ENCODE measurements at places on chromosomes 3 and 15. TPM values are rescaled to one million over a fixed set of nuclear protein-coding genes. Genes with fewer than 3 reads are reported as not detected.

Gene RPP25
- 1.5 TPM for total RNA-seq

Gene SLC6A1
- total RNA-seq = not detected

Gene BFSP2
- total RNA-seq = not detected

Gene CD96
- not detected for total RNA-seq

Gene TMIE
- total RNA-seq = 0.12 TPM

Gene PLAAT1
- total RNA-seq = 29.3 TPM

Gene STAC
- 1.2 TPM for total RNA-seq

DNA sequence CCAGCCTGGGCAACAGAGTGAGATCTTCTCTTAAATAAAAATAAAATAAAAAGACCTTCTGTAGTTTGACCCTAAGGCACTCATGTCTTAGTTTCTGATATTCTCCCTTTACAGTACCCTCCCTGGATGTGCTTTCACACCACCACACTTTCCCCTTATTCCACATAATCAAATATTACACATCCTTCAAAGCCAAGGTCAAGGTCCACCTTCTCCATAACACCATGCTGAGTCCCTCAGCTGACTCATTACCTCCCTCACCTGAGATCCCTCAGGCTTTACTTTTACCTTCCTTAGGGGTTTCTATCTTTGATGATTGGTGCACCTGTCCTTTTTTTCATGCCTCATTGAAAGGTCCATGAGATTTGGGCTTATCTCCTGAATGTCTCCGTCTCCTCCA is 25.5 kb upstream of the MNS1 start:
- no peak for DNase-seq

DNA sequence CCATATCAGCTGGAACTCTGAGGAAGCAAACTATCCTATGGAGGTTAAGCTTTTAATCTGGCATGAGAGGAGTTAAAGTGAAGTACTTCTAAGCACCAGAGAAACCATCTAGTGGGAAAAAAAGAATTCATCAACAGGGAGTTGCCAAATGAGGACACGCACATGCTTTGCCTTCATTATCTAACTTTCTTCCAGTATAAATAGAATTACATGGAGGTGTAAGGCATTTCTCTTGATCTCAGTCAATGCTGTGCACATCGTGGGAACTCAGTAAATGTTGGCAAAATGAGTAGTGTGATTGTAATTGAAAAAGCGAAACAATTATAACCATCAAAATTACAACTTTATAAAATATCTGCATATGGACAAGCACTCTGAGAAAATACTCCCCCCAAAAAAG is 8.0 kb upstream of the GSK3B start:
- DNase-seq = no peak

GRCh38 chr3:150783920-150784746 is 21.2 kb upstream of the SIAH2 start:
- DNase-seq = no peak

DNA sequence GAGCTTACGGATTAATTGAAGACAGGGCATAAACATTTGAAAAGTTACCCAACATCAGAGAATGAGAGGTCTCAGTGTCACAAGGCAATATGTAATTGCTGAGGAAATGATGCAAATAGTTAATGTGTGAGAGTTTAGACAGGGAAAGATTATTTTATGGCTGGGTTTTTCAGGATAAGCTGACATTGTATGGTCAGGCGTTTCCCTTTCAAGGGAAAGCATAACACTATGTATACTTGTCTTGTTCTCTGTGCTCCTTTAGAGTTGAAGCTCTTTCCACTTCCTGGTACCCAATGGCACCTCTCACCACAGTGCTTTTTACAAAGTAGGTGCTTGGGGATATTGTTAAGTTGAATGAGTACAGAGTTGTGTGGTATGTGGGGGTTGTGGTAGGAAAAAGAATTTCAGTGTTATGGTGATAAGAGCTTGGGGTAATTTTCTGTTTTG is 19.9 kb downstream of the IQGAP1 start:
- DNase-seq = no peak

GRCh38 chr3:48492461-48493202 is 11.3 kb downstream of the SHISA5 start:
- DNase-seq = no peak

- DNase-seq = no peak
These were observed 874 bp downstream of the ZNF662 start for GRCh38 chr3:42906848-42907183.

DNA sequence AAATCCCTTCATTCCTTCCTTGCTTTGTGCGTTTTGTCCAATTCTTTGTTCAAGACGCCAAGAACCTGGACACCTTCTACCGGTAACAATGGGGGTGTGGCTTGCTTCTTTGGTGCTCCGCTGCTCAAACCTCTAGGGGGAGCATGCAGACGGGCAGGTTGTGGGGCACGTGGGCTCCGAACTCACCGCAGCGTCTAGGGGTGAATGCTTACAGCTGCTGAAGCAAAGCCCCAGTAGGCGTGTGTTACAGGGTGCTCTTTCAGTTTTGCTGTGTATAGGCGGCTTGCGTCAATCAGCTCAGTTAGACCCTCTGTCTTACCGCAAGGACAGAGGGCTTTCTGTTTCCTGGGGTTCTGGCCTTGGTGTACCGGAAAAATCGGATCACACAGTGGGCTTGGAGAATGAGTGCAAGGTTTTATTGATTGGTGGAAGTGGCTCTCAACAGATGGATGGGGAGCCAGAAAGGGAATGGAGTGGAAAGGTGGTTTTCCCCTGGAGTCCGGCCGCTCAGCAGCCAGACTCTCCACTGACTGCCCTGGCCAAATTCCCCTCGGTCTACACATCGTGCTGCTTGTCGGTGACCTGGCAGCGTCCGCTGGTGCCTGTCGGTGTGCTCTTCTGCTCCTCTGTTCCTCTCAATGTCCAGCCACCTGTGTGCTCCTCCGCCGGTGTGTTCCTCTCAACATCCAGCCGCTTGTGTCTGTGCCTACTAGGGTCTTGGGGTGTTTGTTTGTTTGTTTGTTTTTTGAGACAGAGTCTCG is 1.2 kb upstream of the LRRC34 start:
- no peak for DNase-seq

- peak; percentile 36 for DNase-seq
These were observed 219.9 kb downstream of the TCF12 start for GRCh38 chr15:57138349-57138788.

GRCh38 chr15:25246641-25247406 is 192.0 kb downstream of the UBE3A start:
- DNase-seq = no peak

DNA sequence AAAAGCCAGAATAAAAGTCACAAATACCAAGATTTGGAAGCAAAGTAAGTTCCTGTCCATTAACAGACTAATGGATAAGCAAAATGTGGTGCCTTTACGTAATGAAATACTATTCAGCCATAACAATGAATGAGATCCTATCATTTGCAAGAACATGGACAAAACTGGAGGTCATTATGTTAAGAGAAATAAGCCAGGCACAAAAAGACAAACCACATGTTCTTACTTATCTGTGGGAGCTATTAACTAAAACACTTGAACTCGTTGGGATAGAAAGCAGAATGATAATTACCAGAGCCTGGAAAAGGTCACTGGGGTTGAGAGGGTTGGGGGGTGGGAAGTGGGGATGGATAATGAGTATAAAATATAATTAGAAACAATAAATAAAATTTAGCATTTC is 1015.9 kb downstream of the OTOL1 start:
- DNase-seq = no peak

DNA sequence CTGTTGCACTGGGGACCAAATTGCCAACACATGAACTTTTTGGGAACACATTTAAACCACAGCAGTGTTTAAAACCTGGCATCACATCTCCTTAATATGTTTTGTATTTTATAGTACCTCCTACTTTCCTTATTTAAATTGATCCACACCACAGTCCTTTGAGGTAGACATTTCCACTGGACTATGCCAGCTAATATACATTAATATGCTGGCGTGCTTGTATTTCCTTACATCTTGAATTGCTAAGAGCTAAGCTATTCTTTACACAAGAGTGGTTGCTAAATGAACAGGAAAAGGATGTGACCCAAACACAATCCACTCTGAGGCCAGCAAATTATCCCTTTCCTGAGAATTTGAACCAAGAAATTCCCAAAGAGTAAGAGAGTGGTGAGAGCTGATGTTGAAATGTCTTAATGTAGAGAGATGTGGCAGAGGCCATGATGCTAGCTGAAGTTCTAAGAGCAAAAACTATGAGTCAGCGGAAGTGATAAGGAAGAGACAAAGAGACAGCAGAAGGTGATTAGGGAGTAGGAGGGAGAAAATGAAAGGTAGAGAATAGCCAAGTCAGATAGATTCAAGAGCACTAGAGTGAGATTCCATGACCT is 131.2 kb downstream of the CD47 start:
- peak; percentile 21 for DNase-seq

DNA sequence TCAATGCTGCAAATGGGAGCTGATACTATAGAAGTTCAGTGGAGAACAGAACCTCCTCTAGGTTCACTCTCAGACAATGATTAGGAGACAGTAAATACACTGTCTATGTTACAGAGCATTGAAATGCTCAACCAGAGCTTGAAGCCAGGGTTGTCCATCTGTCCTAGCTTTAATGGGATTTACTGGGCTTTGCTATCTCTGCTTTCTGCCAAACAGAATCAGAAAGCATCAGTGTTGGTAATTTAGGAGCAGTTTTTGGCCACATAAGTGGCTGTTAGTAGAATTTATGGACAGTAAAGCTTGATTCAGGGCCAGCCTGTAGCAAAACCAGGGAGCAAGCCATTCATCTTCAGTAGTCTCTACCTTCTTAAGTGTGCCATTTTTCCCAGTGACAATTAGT is 396.3 kb downstream of the LSAMP start:
- no peak for DNase-seq

DNA sequence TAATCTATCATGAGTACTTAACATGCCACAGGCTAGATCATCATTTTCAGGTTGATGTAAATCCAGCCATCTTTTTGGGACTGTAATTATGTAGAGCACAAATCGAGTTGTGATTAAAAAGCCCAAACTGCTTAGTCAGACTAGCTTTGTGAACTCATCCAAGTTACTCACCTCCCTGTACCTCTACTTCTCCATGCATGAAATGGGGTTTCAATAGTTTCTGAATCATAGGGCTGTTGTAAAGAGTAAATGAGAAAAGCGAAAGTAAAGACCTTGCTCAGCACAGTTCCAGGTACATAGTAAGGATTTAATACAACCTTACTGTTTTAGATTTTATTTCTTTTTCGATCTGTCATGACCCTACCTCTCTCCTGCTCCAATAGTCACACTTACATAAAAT is 85.6 kb upstream of the GAP43 start:
- no peak for DNase-seq

DNA sequence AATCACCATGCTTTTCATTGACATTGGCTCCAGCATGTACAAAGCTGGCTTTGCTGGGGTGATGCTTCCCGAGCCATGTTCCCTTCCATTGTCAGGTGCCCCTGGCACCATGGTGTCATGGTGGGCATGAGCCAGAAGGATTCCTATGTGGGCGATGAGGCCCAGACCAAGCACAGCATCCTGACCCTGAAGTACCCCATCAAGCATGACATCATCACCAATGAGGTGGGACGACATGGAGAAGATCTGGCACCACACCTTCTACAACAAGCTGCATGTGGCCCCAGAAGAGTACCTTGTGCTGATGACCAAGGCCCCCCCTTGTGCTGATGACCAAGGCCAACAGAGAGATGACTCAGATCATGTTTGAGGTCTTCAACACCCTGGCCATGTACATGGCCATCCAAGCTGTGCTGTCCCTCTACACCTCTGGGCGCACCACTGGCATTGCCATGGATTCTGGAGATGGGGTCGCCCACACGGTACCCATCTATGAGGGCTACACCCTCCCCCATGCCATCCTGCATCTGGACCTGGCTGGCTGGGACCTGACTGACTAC is 17.6 kb upstream of the RBP2 start:
- DNase-seq = no peak

- DNase-seq = no peak
These were observed 109.4 kb upstream of the C15orf61 start for GRCh38 chr15:67411486-67411885.

- DNase-seq = peak; percentile 95
These were observed 2.8 kb upstream of the FAM131A start for GRCh38 chr3:184334470-184335158.

All from A172 (cell line).